Esophagus squamous epithelium (tissue), 5 donors: ENCODE measurements at places on chromosomes 7 and 10.

GRCh38 chr10:1020460-1020859 lies 5.2 kb downstream of the IDI2 start:
- no peak for DNase-seq

GRCh38 chr10:58993480-58994221 lies 182.8 kb upstream of the PHYHIPL start:
- DNase-seq: no peak

- no peak for DNase-seq
Observed at GRCh38 chr7:154720016-154720415, 282.9 kb downstream of the PAXIP1 start.

DNA sequence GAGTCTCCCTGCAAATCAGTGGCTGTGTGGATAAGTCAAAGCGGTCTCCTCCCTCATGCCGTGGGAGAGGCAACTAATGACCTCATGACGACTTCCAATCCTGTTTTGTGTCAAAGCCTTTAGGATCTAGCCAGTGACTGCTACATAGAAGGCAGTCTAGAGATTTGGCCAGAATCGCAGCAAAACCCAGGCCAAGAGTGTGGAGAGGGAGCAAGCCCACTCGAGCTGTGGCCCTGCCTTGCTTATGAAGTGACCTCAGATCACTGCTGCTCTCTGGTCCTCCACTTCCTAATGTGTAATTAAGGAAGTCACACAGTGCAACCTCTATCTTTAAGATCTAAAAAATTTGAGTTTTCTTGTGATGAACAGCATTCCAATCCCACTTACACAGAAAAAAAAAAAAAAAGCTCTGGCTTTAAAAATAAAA lies 296.7 kb upstream of the KLF6 start:
- no peak for DNase-seq

DNA sequence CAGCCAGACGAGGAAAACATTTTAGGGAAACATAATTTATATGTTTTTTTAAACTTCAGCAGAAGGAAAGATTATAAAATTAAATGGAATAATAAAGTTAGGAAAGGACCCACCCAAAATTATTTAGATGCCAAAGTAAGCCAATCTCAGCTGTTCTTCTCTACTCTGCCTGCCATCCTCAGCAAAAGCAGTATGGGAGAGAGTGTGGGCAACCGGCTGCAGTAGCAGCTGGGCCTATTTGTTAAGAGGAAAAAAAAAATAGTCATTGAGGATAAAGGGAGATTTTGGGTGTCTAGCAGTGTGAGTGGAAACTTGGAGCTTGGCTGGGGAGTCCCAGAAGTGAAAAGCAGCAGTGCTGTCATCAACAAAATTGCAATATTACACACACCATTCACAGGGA lies 15.4 kb downstream of the SEMA3E start:
- DNase-seq: no peak

- no peak for DNase-seq
Observed at GRCh38 chr10:92042541-92042940, 119.0 kb downstream of the BTAF1 start.

DNA sequence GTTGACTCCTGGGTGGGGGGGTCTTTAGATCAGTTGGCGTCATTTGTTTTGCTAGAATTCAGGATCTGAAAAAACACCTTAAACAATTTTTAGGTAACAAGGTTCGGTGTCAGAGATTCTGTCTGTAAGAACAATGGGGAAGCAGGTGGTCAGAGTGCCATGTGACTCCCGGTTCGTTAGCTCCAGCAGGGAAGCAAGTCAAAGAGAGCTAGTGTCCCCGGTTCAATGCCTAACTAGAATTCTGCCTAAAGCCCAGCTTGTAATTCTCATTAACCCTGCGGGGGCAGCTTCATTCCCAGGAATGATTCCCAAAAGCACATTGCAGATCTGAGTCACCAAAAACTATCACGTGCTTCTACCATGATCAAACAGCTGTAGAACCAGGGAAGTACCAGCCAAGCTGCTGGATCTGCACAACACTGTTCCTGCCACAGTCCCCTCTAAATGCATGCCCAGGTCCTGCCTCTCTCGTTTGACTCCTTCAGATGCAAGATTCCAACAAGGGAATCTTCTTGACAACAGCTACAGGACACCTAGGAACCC lies 664.3 kb upstream of the CELF2 start:
- DNase-seq: no peak

DNA sequence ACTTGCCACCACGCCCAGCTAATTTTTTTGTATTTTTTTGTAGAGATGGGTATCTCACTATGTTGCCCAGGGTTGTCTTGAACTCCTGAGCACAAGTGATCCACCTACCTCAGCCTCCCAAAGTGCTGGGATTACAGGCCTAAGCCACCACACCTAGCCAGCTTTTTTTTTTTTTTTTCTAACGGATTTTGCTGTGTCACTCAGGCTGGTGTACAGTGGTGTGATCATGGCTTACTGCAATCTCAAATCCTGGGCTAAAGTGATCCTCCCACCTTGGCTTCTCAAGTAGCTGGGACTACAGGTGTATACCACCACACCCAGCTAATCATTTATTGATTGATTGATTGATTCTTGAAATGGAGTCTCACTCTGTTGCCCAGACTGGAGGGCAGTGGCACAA lies 106.0 kb upstream of the TRIM24 start:
- DNase-seq: no peak

DNA sequence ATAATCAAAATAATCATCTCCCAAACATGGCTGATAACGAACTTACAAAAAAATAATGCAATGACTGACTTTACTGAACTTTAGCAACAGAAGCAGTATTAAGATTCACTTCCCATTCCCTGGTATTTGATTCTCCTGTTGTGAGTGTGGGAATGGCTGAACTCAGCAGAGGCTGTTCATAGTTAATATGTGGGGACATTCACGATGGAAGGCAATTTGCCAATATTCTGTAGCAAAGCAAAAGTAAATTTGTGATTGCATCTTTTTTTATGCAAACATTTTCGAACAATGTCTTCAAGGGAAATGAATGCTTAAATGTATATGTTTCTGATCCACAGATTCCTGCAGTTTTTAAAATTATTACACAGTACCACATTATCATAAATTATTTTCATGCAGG lies 431.7 kb upstream of the KLF6 start:
- DNase-seq: no peak
